ENCODE measurements at places on chromosomes 13 and 19. TPM values are rescaled to one million over a fixed set of nuclear protein-coding genes. Genes with fewer than 3 reads are reported as not detected.
A peak's percentile ranks its signal among the peaks of the same experiment; 100 is the strongest.

Gene LIG1
- total RNA-seq = 21.3 TPM

Gene ERICH6B
- not detected for total RNA-seq

Gene PLIN5
- total RNA-seq = not detected

Gene FXYD7
- under 0.01 TPM for total RNA-seq

Gene RNF225
- total RNA-seq = under 0.01 TPM

DNA sequence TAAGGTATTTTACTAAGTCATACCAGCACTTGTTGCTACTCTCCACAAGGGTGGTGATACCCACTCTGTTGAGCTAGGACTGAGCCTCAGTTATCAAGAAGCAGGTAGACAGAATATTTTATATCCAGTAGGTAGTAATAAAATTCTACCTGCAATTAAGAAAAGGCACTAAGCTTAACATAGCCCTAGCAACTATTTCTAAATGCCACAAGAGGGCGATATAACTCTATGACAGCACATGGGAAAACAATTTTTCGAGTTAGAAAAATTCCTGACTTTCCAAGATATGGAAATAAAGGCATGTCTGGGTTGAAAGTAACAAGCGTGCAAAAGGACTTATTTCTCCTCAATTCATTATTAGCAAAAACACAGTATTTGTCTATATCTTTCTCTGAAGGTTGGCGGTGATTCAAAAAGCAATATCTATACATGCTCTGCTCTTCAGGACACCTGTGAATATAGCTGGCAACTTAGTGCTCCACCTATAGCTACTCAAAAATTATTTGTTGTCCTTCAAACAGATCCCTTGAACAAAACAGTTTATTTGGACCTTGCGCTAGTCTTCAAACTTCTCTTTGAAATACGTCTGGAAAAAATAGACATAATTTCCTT is 14.7 kb downstream of the CCDC169 start:
- DNase-seq = peak; percentile 55

- DNase-seq = peak; percentile 1
Measured at GRCh38 chr13:100983111-100983510, 308.5 kb upstream of the TMTC4 start.

DNA sequence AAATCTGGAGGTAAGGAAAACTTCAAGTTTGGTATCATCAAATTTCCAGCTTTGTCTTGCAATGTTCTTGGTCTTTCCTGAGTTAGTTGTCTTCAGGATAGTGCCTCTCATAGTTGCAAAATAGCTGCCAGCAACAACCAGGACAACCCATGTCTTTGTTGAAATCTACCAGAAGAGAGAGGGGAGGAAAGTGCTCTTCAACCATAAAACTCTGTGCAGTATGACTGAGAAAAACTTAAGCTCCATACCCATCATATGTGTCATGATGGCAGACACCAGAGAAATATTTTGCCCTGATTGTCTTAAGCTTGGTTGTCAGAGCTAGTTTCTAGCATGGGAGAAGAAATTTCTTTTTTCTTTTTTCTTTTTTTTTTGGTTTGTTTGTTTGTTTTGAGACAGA is 103.3 kb downstream of the SPRY2 start:
- DNase-seq = peak; percentile 14

DNA sequence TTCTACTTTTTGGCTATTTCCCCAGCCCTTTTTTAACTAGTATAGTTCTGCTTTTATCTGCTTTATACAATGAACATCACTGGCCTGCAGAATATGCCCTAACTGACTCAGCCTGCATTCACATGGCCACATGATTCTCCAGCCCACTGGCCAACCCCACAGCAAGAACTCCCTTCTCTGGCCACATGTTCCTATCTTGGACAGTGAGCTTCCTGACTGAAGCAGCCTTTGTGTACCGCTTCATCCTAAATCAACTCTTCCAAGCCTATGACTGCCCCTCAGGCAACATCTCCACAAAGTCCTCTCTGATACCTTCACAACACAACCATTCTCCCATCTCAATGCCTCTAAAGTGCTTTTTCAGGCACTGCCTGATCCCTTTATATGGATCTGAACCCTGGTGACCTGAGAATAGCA is 214.1 kb downstream of the COL4A1 start:
- no peak for DNase-seq

GRCh38 chr13:45198041-45198440 is 2.8 kb downstream of the KCTD4 start:
- no peak for DNase-seq

GRCh38 chr13:50459046-50459445 is 384.4 kb downstream of the DLEU7 start:
- no peak for DNase-seq

DNA sequence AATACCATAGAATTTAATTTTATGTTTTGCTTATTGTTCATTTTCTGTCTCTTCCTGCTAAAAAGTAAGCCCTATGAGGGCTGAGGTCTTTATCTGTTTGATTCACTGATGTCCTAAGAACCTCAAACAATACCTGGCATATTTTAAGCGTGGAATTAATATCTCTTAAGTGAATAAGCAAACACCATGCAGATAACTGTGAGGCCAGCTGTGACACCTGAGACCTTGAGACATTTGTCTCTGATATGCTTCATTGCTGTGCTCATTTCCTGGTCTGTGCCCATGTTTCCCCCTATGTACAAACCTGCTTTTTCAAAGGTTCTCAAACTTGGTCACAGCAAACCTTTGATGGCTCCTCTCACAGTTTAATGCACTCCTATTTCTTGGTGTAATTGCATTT is 254.6 kb downstream of the COG6 start:
- DNase-seq = no peak

DNA sequence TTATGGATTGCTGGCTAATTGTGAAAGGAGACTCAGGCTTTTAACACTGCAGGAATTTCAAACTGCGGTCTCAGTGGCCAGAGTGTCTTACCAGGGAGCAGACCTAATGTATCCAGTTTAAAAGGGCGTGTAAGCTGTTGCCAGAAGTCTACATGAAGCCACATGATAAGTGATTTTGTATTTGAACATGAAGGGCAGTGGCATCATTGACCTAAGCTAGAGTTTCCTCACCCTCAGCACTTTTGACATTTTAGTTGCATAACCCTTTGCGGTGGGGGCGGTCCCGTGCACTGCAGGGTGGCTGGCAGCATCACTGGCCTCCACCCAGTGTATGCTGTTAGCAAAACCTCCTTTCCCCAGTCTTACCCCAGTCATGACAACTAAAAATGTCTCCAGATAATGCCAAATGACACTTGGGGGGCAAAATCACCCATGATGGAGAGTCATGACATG is 23.7 kb upstream of the GPR18 start:
- DNase-seq = peak; percentile 53

- DNase-seq = no peak
Measured at GRCh38 chr13:32247887-32248286, 67.3 kb downstream of the ZAR1L start.

GRCh38 chr13:28421676-28422410 is 73.1 kb downstream of the FLT1 start:
- no peak for DNase-seq

- no peak for DNase-seq
Measured at GRCh38 chr13:112926993-112927392, 42.0 kb upstream of the MCF2L start.

GRCh38 chr13:39603424-39603947 is 493 bp upstream of the LHFPL6 start:
- DNase-seq = peak; percentile 50

DNA sequence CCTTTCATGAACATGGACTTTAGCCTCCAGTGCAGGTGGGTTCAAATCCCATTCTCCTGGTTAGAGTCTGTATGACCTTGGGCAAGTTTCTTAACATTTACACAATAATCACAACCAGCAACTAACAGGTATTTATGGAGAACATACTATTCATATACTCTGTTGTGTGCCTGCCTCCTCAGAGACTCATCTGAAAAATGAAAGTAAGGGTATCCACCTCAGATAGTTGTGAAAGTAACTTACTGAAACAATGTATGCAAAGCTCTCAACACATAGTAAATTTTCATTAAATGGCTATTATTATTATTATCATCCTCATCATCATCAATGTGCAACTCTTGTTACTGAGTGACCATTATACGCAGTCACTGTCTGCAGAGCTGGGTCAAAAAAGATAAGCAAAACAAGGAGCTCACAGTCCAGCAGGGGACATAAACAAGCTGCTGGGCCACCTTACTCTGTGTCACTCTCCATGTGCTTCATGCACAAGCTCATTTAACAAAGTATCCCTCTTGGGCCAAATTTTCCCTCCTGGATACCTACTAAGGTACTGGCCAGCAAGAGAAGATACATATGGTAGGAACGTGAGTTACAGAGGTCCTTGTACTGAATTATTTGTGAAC is 70.9 kb upstream of the FNDC3A start:
- no peak for DNase-seq

- DNase-seq = peak; percentile 99
Measured at GRCh38 chr19:47719047-47719859, 6.0 kb downstream of the EHD2 start.
